ENCODE measurements at places on chromosomes 12 and 14.

DNA sequence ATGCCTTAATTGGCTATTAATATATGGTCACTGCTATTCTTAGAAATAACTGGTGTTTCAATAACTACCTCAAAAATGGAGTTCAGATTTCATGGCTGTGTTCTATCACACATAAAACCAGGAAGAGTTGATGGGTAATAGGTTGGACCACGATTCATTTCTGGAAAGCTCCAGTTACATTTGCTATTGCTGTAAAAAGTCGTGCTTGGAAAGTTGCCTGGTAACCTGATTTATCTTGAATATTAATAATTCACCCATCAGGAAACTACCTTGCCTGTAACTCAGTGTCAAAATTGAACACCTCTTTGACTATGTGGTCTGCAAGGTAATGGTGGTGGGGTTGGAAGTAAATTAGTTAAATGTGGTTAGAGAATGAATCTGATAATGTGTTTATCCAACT, 104.7 kb upstream of the IFNG-AS1 start:
- no peak for DNase-seq

DNA sequence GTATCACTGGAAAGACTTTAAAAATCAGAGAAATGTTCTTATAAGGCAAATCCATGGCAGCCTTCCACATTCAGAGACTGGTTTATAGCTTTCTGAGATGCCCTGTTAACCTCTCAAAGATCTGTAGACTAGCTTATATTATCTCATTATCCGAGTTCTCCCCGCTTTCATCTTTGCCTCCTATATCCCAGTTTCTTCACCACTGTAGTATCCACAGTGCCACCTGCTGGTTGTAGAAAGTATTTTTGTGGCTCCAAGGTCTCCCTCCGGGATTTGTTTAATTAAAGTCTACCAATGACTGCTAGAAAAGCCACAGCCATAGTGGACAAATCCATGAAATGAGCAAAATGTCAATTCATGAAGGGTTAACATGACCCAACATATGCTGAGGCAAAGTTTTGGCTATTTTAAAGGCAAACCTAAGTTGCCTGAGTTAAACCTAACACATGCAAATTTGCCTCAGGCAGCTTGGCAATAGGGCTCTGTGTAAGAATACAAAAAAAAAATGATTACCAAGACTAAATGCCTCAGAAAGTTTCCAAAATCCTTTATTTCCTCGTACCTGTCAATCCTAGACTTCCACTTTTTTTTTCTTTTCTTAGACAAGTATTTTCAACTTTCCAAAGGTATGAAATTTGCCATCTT, 218.8 kb upstream of the BMP4 start:
- no peak for DNase-seq

- DNase-seq: no peak
These were observed 285.8 kb downstream of the NRXN3 start for GRCh38 chr14:78455896-78456435.

DNA sequence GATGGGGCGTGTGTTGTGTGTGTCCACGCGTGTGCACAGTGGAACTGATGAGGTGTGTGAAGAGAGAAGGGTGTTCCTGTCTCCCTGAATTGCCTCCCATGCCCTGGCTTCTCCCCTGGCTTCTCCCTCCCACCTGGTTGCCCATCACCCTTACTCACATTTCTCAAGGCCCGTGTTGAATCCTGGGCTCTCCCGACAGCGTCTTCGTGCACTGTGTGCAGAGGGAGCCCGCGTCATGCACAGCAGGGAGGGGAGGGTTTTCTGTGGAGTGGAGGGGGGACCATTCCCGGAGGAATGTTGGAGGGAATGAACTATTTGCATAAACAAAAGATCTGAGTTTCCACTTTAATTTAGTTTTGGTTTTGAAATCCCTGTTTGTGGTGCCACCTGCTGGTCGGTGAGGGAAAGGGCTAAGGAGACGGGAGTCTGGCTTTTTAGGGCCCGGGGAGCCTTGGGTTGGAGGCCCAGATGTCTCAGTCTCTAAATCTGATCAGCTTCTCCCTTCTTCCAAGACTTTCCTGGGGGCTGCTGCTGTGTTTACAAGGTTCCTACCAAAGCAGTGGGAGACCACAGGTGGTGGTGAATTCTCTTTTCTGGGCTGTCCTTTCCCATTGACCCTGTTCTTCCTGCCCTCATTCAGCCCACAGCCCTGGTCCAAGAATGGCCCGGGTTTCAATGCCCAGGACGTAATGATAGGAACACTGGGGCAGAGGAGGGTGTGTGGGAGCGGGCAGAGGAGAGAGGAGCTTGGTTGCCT, at the start of gene C1R:
Gene C1R, minus strand, starts transcription at position 217 of the 757 bp plus-strand sequence. Its CDS starts 57 bp downstream, at position 160.
- peak; percentile 45 for DNase-seq

GRCh38 chr12:70628701-70629480, 8.3 kb downstream of the PTPRB start:
- DNase-seq: no peak

- no peak for DNase-seq
These were observed 145.6 kb upstream of the NAV3 start for GRCh38 chr12:77685112-77685511.

GRCh38 chr12:105835580-105836241, 303.0 kb downstream of the NUAK1 start:
- no peak for DNase-seq

GRCh38 chr14:28635387-28635786, 131.2 kb upstream of the FOXG1 start:
- no peak for DNase-seq

- DNase-seq: no peak
These were observed 52.2 kb upstream of the CRACR2A start for GRCh38 chr12:3805077-3805476.

GRCh38 chr14:103563844-103564505, 1.2 kb downstream of the COA8 start:
- DNase-seq: no peak

- DNase-seq: no peak
These were observed 18.1 kb downstream of the C12orf75 start for GRCh38 chr12:105348561-105348960.

- DNase-seq: no peak
These were observed 132.4 kb downstream of the ANO6 start for GRCh38 chr12:45348311-45348710.

DNA sequence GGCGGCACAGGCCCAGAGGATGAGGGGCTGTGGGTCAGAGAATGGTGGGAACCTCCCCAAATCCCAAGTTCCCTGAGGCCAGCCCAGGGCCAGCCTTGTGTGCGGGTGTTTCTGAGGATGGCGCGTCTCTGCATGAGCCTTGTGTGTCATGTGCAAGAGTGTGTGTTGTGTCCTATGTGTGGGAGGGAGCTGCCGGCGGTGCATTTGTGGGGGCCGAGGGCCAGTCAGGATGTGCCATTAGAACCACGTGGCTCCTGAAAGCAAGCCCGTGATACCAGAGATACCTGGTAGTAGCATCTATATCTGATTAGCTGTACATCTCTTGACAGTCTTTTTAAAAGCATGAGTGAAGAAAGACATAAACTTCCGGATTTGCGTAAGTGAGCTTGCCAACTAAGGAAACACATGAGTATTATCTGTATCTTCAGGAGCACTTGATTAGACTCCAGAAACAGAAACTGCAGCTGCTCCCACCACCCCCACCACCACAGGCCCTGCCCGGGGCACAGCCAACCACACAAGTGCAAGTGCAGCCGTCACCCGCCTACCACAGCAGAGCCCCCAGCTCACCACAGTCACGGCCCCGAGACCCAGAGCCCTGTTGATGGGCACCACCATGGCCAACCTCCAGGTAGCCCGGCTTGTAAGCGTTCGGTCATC, 19.2 kb downstream of the DDX51 start:
- no peak for DNase-seq

GRCh38 chr12:76192416-76192815, 107.9 kb upstream of the NAP1L1 start:
- no peak for DNase-seq

GRCh38 chr14:87940382-87940781, 52.6 kb downstream of the GALC start:
- DNase-seq: no peak

DNA sequence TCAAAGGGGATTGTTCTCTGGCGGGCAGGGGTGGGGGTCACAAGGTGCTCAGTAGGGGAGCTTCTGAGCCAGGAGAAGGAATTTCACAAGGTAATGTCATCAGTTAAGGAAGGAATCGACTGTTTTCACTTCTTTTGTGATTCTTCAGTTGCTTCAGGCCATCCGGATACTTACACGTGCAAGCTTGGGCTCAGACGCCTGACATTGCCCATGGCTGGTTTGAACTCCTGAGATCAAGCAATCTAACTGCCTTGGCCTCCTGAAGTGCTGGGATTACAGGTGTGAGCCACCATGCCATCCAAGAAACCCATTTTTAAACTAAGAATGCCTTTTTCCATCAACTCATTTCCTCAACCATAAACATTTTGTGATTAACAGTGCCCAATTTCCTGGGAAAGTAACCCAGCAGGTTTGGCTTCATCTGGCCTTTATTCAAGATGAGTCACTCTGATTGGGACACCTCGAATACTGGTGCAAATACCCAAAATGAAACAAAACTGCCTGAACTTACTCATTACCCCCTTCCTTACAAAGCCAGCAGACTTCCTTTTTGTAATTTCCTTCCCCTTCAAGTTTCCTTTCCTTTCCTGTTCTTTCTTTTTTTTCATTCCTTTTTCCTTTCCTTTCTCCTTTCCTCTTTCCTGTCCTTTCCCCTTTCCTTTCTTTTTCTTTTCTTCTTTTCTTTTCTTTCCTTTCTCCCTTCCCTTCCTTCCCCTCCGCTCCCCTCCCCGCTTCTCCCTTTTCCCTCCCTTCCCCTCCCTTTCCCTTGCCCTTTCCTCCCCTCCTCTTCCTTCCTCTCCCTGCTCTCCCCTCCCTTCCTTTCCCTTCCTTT, 10.2 kb upstream of the RNASE10 start:
- no peak for DNase-seq

DNA sequence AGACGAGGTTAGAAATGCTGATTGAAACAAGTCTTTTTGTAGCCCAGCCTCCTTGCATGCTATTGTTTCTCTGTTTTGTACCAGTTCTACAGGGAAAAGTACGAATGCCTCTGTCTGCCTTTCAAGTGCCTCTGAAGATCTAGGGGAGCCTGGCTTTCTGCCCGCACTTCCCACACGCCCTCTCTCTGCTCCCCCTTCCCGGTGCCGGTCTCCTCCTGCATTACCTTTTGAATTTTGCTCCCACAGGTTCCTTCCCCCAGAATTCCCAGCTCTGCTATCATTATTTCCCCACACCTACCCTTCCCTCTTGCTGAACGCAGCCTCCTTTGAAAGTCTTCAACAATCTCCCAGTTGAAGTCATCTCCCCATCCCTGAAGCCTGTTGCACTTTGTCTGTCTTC, 689.7 kb downstream of the BCL11B start:
- no peak for DNase-seq

DNA sequence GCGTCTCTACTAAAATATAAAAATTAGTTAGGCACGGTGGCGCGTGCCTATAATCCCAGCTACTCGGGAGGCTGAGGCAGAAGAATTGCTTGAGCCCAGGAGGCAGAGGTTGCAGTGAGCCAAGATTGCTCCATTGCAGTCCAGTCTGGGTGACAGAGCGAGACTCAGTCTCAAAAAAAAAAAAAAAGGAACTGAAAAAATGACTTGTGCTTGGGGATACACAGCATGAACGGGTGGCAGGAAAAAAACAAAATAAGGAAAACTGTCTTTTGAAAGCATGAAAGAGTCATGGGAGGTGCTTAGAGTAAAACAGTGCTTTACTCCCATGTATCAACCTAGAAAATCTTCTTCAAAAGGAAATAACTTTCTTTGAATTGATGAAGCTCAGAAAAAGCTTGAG, 80.8 kb downstream of the TMTC1 start:
- DNase-seq: no peak

GRCh38 chr14:77882098-77882497, 82.2 kb downstream of the ADCK1 start:
- no peak for DNase-seq

DNA sequence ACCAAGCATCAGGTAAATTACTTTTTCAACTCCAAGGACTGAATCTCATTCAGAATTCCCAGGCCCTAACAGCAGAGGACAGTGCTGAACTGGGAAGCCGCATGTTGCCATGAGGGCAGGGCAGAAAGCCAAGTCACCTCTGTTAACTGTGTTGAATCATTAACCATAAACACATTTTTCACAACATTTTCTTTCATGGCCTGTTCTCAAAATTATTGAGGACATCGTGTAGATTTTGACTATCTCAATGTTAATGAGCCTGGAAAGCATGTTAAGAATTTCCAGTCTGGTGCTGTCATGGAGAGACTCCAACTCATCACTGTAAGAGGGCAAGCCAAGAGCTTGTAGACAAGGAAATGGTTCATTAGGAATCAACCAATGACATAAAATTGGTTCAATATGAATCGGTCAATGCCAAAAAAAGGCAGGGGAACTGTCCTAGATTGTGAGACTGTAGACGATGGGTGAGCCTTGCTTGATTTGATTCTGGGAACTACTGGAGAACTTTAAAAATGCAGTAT, 33.7 kb downstream of the CPM start:
- DNase-seq: no peak

GRCh38 chr12:63294327-63294632, 143.3 kb upstream of the AVPR1A start:
- DNase-seq: no peak

DNA sequence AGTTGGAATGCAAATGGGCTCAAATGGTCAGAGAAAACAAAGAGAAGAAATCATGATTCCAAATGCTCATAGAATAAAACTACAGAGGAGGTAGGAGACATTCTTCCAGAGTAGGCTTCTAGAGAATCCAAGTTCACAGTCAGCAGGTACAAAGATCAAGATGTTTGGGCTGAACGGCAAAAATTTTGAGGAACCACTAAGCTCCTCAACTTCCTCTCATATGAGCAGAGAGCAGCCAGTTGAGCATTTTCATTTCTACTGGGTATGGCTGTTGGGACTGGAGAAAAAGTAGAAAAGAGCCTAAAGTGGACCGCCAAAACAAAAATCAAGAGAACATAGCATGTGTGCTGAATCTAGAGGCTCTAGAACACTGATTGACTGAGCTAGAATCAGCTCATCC, 73.8 kb upstream of the ARID2 start:
- DNase-seq: no peak

- no peak for DNase-seq
These were observed 88.4 kb downstream of the ANO2 start for GRCh38 chr12:5856692-5857091.

- no peak for DNase-seq
These were observed 32.1 kb downstream of the SNRNP35 start for GRCh38 chr12:123490089-123490488.

DNA sequence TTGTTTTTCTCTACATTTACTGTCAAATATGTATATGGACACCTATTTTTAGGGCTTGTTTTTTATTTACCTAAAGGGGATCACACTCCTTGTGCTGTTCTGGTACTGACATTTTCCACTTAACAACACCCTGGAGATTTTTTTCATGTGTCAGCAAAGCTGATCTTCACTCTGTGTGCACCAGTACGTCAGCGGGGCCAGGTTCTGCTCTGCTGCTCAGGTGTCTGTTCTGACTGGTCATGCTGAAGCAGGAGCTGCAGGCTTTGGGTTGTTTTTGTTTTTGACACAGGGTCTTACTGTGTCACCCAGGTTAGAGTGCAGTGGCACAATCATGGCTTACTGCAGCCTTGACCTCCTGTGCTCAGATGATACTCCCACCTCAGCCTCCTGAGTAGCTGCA, 81.9 kb upstream of the CCND2 start:
- DNase-seq: no peak

GRCh38 chr12:30794020-30794419, 39.3 kb upstream of the CAPRIN2 start:
- DNase-seq: no peak

GRCh38 chr12:56630180-56630632, at the start of gene BAZ2A:
TSS of gene BAZ2A (minus strand) at chr12:56630326. CDS start at chr12:56617530, 12,796 bp downstream.
- DNase-seq: peak; percentile 77

Measured in activated T-helper 1 cell treated with anti-CD3 and anti-CD28 coated beads, Interleukin-2, amount 50 U/mL, for 16 hours (primary cell).